ENCODE measurements at places on chromosomes 11 and 22.

DNA sequence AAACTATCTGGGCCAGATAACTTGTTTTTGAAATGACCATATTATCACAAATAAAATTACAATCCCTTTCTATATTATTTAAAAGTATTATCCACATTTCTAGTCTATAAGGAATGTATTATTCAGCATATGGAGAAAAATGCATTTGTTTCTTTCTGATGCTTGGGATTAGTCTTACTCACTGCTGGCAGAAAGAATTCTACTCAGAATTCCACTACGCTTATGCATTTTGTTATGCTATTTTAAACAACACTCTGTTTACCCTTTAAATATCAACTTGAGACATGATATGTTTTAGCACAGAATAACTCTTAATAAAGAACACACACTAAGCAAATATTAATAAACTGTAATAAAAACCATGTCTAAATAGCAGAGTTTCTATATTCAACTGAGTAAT is 77.6 kb upstream of the ANO3 start:
- DNase-seq: no peak

- DNase-seq: no peak
Measured at GRCh38 chr11:977830-978720, 52.4 kb downstream of the AP2A2 start.

DNA sequence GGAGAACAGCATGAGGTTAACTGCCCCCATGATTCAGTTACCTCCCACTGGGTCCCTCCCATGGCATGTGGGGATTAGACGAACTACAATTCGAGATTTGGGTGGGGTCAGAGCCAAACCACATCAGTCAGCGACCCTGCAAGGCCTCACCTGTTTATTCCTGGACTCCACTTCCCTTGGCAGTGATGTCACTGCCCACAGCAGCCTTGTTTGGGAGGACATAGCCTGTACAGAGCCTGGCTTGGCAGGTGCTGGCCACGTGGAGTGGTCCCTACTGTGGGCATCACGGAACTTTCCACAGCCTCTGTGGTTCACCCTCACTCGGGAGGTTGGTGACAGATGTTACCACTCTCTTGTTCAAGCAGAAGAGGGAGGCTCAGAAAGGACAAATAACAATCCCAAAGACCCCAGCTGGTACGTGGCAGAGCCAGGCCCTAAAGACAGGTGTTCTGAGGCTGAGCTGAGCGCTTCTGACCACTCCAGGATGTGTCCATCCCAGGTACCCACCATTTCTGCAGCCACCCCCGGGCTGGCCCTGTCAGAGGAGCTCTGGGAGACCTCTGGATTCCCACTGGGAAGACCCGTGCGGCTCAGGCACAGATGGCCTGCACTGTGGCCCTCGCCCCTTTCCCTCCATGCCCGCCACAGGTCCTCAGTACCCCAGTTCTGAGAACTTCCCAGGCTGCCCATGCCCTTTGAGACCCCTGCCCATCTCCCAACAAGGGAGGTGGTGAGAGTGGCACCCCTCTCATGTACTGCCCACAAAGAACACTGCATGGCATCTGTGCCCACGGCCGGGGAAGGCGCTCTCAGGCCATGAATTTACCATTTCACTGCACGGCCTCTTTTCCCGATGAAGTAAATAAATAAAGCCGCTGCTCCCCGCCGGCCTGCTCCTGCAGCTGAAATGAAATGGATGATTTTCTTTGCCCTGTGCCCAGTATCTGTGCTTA is 605.8 kb downstream of the TBC1D22A start:
- no peak for DNase-seq

DNA sequence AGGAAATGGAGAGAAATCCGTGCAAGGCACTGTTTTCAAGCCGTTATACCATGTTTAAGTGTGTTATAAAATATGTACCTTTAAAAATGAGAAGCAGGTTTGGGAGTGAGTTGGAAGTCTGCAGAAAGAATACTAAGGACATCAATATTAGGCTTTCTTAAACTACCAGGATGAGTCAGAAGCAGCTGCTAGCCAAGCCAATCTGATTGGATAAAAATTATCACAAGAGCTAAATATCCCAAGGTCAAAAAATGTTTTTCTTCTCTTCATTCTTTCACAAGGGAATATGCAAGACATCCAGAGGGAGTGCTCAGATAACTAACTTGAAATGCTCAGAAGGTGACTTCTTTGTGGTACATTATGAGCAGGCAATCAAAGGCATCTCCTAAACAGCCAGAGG is 19.3 kb upstream of the CKAP5 start:
- DNase-seq: no peak

DNA sequence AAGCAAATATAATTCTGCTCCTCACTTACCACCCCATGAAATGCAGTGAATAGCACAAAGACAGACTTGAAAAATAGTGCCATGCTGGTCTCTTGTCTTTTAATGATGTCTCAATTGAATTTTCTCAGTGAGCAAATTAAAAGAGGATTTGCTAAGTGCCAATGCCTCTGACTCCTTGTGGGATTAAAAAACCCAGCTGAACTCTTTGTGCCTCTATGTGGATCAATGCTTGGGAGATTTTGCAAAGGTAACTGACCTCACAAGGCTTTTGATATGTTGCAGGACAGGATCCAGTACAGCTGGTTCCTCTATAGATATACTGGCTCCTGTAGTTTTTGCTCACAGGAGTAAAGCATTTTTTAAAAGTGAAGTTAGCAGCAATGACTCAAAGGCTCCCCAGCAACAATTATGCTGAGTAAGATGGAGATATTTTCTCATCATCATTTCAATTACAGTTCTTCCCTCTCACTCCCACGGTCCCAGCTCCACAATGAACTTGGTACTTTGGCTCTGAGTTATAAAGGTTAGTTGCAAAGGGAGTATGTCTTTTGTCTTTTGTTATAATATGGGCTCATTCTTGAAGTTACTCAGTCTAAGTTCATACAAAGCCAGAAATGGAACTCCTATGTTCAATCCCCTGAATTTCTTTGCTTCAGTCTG is 471.5 kb downstream of the LRRC4C start:
- DNase-seq: no peak

All from cortex of kidney (tissue), 1 donor.